ENCODE measurements at places on chromosomes 16 and 17.

GRCh38 chr17:73644145-73645049, at the start of gene SDK2:
SDK2 (minus strand) TSS chr17:73644445; CDS start chr17:73644088, 357 bp downstream.
- DNase-seq = no peak

- DNase-seq = no peak
Observed at GRCh38 chr16:58123896-58124600, 5.1 kb downstream of the CFAP20 start.

- DNase-seq = no peak
Observed at GRCh38 chr16:67942200-67942509, 1.8 kb downstream of the LCAT start.

DNA sequence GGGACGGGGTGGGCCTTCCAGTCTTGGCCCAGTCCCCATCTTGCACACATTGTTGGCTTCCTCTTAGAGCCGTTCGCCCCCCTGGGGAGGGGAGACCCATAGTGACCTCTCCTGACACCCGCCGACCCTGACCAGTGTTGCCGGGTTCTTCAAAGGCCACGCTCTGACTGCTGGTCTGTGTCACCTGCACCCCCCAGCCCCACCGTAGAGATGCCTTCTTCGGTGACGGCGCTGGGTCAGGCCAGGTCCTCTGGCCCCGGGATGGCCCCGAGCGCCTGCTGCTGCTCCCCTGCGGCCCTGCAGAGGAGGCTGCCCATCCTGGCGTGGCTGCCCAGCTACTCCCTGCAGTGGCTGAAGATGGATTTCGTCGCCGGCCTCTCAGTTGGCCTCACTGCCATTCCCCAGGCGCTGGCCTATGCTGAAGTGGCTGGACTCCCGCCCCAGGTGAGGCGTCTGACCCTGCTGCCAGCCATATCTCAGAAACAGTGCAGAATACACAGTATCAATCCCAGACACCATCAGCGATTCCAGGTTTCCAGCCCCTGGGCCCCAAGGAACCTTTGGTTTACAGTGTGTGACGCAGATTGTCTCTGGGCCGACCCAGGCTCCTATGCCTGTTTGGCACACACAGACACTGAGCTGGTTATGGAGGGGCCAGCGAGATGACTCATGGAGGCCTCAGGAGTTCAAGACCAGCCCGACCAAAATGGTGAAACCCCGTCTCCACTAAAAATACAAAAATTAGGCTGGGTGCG, 1.3 kb downstream of the SLC26A11 start:
- DNase-seq = no peak

DNA sequence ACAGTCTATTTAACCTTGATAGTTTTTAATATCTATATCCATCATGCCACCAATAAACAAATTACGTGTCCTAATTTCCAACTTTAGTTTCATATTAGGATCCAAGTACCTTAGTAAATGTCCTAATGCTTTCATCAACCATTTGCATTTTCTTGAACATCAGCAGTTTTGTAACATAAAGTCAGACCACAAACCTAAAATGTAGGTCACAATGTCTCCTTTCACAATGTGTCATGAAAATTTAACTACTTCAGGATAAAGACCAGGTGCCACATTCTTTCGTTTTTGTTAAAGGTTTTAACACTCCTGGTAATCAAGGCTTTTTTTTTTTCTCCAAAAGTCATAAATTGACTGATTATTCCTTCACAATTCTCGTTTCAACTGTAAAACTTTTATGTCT, 310.7 kb upstream of the PMFBP1 start:
- DNase-seq = no peak

- no peak for DNase-seq
Observed at GRCh38 chr16:89949121-89949742, 677 bp downstream of the DEF8 start.

DNA sequence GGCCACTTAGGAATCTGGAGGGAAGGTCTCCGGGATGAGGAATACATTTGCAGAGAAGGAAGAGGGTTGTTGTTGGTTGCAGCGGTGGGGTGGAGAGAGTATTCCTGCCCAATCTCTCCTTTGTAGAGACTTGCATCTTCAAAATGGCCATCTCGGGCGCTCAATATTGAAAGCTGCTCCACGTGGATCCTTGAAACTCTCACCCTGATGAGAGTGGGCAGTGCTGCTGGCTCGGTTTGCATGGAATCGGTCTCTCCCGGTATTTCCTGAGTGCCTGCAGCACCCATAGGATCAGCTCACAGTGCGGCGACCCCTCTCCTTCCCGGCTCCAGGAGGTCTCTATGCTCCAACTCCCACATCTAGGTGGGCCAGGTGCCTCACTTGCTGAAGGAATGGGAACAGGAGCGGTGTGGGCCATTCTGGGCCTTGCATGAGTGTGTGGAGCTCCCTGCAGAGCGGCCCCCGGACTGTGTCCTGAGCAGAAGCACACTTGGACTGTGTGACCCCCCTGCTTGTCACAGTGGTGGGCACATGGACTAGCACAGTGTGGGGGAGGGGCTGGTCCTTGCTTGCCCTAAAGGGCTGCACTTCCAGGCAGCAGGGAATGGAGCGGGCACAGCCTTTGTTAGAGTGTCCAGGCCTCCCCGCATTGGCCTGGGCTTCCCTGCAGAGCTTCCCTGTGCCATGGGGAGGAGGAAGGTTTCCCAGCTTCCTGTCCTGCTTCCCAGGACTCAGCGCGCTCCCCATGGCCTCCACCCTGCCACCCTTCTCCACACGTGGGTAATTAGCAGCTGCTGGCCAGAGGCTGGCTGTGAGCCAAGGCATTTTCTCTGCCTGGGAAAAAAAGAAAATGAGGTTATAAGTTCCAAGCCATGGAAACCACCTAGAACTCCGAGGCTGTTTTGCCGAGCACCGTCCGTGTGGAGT, 139.3 kb downstream of the IRF8 start:
- no peak for DNase-seq

- DNase-seq = no peak
Observed at GRCh38 chr17:48719642-48720265, 2.6 kb downstream of the PRAC1 start.

GRCh38 chr17:47983492-47984223, 12.7 kb downstream of the CDK5RAP3 start:
- DNase-seq = no peak

- no peak for DNase-seq
Observed at GRCh38 chr16:55856950-55857349, 18.2 kb downstream of the CES5A start.

GRCh38 chr17:8922451-8922850, 43.1 kb downstream of the PIK3R5 start:
- DNase-seq = no peak

GRCh38 chr16:53666786-53667415, 36.8 kb downstream of the RPGRIP1L start:
- no peak for DNase-seq

DNA sequence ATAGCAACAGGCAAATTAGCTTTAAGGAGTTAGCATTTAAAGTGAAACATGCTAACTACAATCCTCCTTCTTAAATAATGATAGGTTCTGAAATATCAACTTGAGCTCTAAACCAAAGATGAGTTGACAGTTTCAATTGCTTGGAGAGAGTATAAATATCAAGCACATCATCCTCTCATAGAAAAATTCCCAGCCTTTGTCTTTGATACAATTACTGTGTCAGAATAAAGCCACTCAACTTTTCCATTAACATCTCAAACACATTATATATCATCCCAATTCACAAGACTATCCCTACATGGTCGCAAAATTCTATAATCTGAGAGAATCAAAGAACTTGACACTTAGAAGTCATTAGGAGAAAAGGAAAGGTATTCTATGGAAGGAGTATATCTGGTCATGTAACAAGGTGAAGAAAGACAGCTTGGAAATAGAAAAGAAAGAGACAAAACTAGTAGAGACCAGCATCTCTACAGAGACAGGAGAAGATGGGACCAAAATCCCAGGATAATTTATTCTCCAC, 189.8 kb downstream of the CEP112 start:
- DNase-seq = no peak

DNA sequence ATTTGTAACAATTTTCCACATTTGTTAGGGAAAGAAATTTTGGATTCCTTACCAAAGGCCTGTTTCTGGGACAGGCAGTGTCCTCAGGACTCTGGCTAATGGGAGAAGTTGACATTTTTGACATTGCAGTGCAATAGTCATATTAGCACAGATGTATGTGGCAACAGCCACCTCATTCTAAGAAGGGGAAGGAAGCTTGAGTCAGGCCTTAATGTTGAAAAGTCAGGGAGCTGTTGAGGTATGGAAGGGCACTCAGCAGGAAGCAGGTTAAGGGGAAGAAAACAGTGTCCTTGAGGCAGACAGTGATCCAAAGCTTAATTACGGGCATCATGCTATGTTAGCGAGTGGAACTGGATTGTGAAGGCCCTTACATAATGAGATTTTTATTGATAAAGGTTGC, 20.9 kb downstream of the AKTIP start:
- DNase-seq = no peak

GRCh38 chr17:59257101-59257500, 36.8 kb downstream of the GDPD1 start:
- no peak for DNase-seq

DNA sequence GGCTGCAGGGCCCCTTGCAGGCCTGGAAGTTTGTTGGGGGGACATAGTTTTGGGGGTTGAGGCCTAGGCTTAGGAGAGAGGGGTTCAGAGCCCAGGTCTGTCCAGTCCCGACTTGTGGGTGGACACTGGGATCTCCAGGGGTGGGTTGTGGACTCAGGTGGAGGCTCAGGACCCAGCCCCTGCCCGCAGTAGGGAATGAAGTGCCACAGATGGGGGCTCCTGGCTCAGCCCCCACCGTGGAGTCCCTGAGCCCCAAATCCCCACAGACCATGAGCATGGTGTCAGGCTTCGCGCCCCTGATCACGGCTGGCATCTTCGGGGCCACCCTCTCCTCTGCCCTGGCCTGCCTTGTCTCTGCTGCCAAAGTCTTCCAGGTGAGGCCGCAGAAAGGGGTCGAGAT, 14.3 kb downstream of the SLC12A3 start:
- no peak for DNase-seq

DNA sequence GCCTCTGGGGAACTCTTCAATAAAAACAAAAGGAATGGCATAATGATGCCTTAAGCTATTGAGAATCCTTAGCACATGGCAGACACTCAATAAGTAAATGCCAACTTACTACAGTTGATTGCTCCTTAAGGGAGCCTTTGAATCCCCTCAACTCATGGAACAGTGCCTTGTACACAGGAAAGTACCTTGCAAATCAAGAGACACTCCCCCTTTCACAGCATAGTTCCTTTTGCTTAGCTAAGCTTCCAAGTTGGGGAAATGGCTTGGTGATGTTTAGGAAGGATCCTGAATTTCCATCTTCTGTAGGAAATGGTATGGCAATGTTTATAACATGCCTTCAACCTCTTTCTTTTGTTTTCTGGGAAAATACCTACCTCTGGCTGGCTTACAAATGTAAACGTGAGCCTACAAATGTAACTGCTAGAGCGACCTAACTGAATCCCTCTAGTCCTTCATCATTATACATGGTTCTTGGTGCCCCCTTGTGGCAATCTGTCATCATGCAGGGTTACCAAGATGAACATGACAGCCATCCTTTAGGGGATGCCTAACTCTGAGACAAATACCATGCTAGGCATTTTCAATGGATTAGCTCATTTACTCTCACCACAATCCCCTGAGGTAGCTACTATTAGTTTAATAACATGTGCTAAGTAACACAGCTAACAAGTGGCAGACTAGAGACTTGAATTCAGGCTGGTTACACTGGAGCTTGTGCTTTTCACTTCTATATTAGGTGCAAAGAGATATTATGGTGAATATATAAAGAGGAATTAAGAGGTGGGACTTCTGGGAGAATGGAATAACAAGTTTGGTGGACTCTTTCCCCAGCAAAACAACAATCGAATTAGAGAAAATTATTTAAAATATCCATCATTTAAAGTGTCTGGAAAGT, 65.0 kb downstream of the MMD start:
- DNase-seq = peak; percentile 37

GRCh38 chr17:32870027-32870670, 6.8 kb downstream of the MYO1D start:
- no peak for DNase-seq

- DNase-seq = no peak
Observed at GRCh38 chr17:4590981-4591453, 6.7 kb downstream of the SMTNL2 start.
